CD4-positive, alpha-beta memory T cell (primary cell): ENCODE measurements at places on chromosomes 6 and 20. TPM values are rescaled to one million over a fixed set of nuclear protein-coding genes. Genes with fewer than 3 reads are reported as not detected.

DNA sequence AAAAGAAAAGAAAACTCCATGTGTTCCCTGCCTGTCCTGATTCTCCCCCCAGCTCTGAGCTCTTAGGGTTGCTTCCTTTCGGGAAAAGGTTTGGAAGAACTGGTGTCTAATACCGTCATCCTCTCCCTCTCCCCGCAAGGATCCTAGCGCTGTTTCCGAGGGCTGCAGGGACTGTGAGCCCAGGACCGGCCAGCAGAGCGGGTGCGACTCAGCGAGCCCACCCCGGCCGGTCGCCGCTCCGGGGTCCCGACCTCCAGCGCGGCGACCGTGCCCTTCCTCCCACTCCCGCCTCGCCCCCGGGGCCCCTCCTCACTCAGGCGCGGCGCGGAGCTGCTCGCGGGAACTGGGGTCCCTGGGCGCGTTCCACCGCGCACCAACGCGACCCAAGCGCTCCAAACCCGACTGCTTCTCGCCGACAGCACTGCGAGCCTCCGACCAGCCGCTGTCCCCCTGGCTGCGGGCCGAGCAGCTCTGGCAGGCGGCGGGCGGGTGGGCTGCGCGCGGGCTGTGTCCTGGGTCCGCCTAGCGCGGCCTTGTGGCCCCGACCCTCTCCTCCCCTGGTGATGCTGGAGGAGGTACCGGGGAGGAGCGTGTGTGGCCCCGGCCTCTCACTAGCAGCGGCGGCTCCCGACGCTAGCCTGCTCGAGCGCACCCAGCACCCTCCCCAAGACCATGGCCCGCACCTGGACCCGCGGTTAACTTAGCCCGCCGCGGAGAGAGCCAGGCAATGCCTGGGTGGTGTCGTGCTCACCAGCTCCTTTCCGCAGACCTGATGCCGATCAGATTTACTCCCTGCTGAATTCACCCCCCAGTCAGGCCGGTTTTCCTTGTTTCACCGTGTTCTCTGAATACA is at the start of gene PLA2G7:
Gene PLA2G7 (minus strand): TSS at position 509 of the 853 bp plus-strand sequence. CDS start 12,484 bp downstream, outside the sequence.
- H3K4me1 ChIP-seq, result no peaks in the 10 kb centered on the region
- DNase-seq, result no peak
- H3K4me3 ChIP-seq, result no peak within 1 kb of the TSS

GRCh38 chr6:105926318-105926717 is 159.8 kb upstream of the PRDM1 start:
- no peaks in the 10 kb centered on the region for H3K36me3 ChIP-seq
- DNase-seq, result no peak
- no peak overlapping the region for H3K4me3 ChIP-seq
- no peak overlapping the region for H3K27ac ChIP-seq
- H3K4me1 ChIP-seq, result no peaks in the 10 kb centered on the region
- H3K27me3 ChIP-seq, result no peaks in the 10 kb centered on the region

GRCh38 chr6:75563032-75563431 is 38.6 kb upstream of the SENP6 start:
- peak; percentile 21 for DNase-seq
- no peak overlapping the region for H3K4me3 ChIP-seq
- H3K36me3 ChIP-seq, result no peaks in the 10 kb centered on the region
- H3K27ac ChIP-seq, result no peak overlapping the region
- no peaks in the 10 kb centered on the region for H3K4me1 ChIP-seq

DNA sequence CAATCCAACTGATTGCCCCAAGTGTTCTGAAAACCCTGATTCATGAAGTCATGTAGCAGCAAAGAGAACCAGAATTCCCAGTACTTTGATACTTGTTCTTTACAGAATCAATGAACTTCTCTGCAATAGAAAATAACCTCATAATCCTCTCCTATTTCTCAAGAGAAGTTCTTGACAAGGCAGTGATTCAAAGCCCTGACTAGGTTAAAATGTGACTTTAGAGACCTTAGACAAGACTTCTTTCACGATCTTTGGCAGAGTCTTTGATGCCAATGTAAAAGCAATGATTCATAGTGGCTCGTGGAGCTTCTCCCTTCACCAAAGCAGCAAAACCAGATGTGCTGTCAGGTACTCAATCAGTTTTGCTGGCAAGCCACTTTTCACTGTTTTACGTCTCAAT is 95.2 kb downstream of the CDK19 start:
- DNase-seq, result no peak
- no peaks in the 10 kb centered on the region for H3K27me3 ChIP-seq
- H3K36me3 ChIP-seq, result no peaks in the 10 kb centered on the region

DNA sequence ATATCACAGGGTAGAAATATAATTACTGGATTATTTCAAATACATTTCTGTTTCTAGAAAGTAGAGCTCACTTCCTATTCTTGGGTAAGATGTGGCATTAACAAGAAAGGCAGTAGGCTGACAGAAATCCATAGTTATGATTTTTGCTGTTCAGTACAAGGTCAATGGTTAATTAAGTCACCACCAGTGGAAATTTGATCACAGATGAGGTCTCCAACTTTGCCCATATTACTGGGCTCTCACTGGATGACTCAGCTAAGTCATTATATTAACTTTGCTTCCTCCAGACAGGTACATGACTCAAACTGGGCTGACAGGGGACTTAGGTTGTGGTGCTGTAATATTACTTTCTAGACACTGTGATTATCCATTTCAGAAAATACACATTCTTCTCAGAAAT is 212.4 kb downstream of the GRIK2 start:
- no peaks in the 10 kb centered on the region for H3K27me3 ChIP-seq
- no peak overlapping the region for H3K27ac ChIP-seq
- no peak overlapping the region for H3K4me3 ChIP-seq

- DNase-seq, result no peak
- H3K4me1 ChIP-seq, result no peaks in the 10 kb centered on the region
- H3K4me3 ChIP-seq, result no peak overlapping the region
- H3K36me3 ChIP-seq, result no peaks in the 10 kb centered on the region
- no peak overlapping the region for H3K27ac ChIP-seq
Measured at GRCh38 chr6:8743170-8743745, 307.9 kb upstream of the SLC35B3 start.

GRCh38 chr6:118748311-118749062 is 97.1 kb upstream of the CEP85L start:
- DNase-seq, result no peak
- no peak overlapping the region for H3K4me3 ChIP-seq
- H3K4me1 ChIP-seq, result peaks cover 10% of the 10 kb centered on the region
- no peak overlapping the region for H3K27ac ChIP-seq
- H3K27me3 ChIP-seq, result no peaks in the 10 kb centered on the region

GRCh38 chr6:39084506-39084905 is 30.5 kb downstream of the SAYSD1 start:
- DNase-seq, result no peak
- H3K4me1 ChIP-seq, result no peaks in the 10 kb centered on the region

- H3K4me3 ChIP-seq, result no peak overlapping the region
- no peaks in the 10 kb centered on the region for H3K36me3 ChIP-seq
- no peak overlapping the region for H3K27ac ChIP-seq
- peak; percentile 62 for DNase-seq
Measured at GRCh38 chr20:41135187-41135887, 2.0 kb upstream of the PLCG1 start.

DNA sequence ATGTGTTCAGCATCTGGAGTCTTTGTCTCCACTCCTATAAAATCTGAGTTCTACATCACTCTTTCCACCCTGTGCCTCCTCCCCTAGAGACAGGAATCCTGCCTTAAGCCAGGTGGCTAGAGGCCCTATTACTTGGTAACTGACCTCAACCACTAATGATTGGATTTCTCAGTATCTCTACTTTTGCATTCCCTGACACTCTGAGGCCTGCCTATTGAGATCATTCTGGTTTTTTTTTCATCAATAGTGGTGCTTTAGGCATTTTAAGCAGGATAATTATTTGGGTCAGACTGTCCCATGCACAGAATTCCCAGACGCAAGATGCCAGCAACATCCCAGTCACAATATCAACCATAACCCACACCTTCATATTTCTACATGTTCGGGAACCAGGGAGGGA is 3.9 kb upstream of the GCM1 start:
- H3K36me3 ChIP-seq, result no peaks in the 10 kb centered on the region

DNA sequence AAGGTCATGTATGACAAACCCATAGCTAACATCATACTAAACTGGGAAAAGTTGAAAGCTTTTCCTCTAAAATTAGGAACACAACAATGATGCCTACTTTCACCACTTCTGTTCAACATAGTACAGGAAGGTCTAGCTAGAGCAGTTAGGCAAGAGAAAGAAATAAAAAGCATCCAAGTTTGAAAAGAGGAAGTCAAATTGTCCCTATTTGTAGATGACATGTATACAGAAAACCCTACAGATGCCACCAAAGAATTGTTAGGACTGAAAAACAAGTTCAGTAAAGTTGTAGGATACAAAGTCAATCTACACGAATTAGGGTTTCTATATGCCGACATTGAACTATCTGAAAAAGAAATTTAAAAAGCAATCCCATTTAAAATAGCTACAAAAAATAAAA is 89.4 kb upstream of the GLP1R start:
- H3K4me1 ChIP-seq, result no peaks in the 10 kb centered on the region
- no peak overlapping the region for H3K4me3 ChIP-seq
- no peaks in the 10 kb centered on the region for H3K36me3 ChIP-seq
- no peaks in the 10 kb centered on the region for H3K27me3 ChIP-seq

DNA sequence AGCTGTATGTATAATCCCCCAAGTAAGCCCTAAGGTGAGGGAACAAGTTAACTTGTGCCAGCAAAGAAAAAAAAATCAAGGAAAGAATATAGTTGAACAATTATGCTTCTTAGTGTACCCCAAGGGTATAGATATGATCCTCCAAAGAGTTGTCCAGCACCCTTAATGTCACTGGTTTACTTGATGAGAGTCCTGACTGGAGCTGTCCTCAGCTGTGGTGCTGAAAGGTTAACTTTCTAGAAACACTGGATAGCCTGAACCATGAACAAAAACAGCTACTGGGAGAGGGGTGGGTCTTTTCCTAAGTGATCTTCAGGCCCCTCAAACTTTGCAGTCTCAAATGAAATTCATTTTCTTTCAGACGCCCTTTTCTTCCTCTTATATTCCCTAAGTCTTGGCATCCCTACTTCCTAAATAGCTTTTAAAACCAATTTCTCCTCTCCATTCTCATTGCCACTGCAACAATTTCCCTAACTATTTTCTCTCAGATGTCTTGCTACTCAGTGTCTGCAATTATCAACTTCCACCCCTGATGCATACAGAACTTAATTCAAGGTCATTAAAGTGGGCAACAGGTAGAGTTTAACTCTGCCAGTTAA is 83.5 kb upstream of the PROKR2 start:
- DNase-seq, result no peak
- H3K27ac ChIP-seq, result no peak overlapping the region
- H3K4me1 ChIP-seq, result no peaks in the 10 kb centered on the region

DNA sequence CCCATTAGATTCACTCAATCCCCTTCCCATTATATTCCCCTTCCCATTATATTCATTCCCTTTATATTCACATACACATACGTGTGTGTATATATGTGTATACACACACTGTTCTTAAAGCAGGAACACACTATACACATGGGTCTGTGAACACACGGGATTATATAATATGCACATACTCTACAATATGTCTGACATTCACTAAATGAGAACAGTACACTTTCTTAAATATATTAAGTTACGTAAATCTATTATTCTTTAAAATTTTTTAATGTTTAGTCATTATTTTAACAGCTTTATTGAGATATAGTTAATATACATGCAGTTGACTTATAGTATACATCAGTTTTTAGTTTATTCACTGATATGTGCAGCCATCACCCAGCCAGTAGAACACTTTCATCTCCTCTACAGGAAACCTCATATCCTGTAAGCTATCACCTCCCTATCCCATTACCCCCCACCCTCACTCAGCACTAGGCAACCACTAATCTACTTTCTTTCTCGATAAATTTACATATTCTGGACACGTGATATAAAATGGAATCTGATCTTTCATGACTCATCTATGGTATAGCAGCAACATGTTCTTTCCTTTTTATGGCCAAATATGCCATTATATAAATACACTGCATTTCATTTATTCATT is 13.9 kb upstream of the SUMO4 start:
- H3K27ac ChIP-seq, result no peak overlapping the region
- peaks cover 32% of the 10 kb centered on the region for H3K4me1 ChIP-seq
- no peaks in the 10 kb centered on the region for H3K27me3 ChIP-seq
- H3K36me3 ChIP-seq, result peaks cover 15% of the 10 kb centered on the region
- no peak for DNase-seq

GRCh38 chr20:8077137-8077466 is 55.0 kb upstream of the PLCB1 start:
- H3K36me3 ChIP-seq, result no peaks in the 10 kb centered on the region
- H3K4me3 ChIP-seq, result no peak overlapping the region
- H3K27ac ChIP-seq, result no peak overlapping the region
- peaks cover 14% of the 10 kb centered on the region for H3K4me1 ChIP-seq
- no peak for DNase-seq

- H3K36me3 ChIP-seq, result no peaks in the 10 kb centered on the region
- no peak overlapping the region for H3K27ac ChIP-seq
- H3K4me1 ChIP-seq, result no peaks in the 10 kb centered on the region
- H3K27me3 ChIP-seq, result no peaks in the 10 kb centered on the region
- H3K4me3 ChIP-seq, result no peak overlapping the region
Measured at GRCh38 chr6:39593646-39594045, 131.6 kb downstream of the KIF6 start.

- H3K4me3 ChIP-seq, result no peak overlapping the region
- no peaks in the 10 kb centered on the region for H3K27me3 ChIP-seq
- no peak for DNase-seq
- no peaks in the 10 kb centered on the region for H3K4me1 ChIP-seq
- H3K27ac ChIP-seq, result no peak overlapping the region
Measured at GRCh38 chr6:44034391-44034861, 92.8 kb downstream of the MRPL14 start.

- no peaks in the 10 kb centered on the region for H3K36me3 ChIP-seq
- H3K4me1 ChIP-seq, result no peaks in the 10 kb centered on the region
- H3K27ac ChIP-seq, result no peak overlapping the region
- H3K4me3 ChIP-seq, result no peak overlapping the region
Measured at GRCh38 chr6:128712898-128713297, 170.0 kb upstream of the LAMA2 start.

DNA sequence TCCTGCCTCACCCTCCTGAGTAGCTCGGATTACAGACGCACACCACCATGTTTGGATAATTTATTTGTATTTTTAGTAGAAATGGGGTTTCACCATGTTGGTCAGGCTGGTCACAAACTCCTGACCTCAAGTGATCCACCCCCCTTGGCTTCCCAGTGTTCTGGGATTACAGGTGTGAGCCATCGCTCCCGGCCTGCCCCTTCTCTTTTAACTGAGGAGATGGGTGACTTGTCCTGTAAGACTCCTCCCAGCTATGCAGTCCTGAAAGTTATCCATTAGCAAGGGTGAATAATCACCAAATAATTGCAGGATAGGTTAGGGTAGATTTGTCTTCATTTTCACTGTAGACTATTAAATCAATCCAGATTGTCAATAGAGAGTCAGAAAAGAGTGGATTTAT is 40.5 kb upstream of the JARID2 start:
- H3K4me3 ChIP-seq, result no peak overlapping the region
- DNase-seq, result no peak
- no peaks in the 10 kb centered on the region for H3K27me3 ChIP-seq
- no peaks in the 10 kb centered on the region for H3K4me1 ChIP-seq

- no peak for DNase-seq
- H3K27me3 ChIP-seq, result peaks cover 4% of the 10 kb centered on the region
- H3K4me3 ChIP-seq, result no peak overlapping the region
- H3K27ac ChIP-seq, result no peak overlapping the region
Measured at GRCh38 chr6:134706806-134707205, 243.1 kb downstream of the ALDH8A1 start.

Gene TCF21
- polyA plus RNA-seq, result not detected

Gene ATP6V1G2
- polyA plus RNA-seq, result 1.00 TPM

Gene TSPO2
- polyA plus RNA-seq, result not detected

Gene FAM162B
- polyA plus RNA-seq, result not detected

Gene WFDC12
- not detected for polyA plus RNA-seq

Gene MCCD1
- polyA plus RNA-seq, result not detected

Gene HLA-G
- polyA plus RNA-seq, result 4.9 TPM

Gene VSTM2L
- not detected for polyA plus RNA-seq
